ENCODE measurements at places on chromosomes 11 and 22.

GRCh38 chr22:26170795-26171580 is 1.7 kb downstream of the SEZ6L start:
- DNase-seq, result no peak

- DNase-seq, result no peak
These were observed 18.4 kb downstream of the TBCEL start for GRCh38 chr11:121042296-121042695.

GRCh38 chr11:65102142-65103095 is 6.4 kb downstream of the VPS51 start:
- no peak for DNase-seq

DNA sequence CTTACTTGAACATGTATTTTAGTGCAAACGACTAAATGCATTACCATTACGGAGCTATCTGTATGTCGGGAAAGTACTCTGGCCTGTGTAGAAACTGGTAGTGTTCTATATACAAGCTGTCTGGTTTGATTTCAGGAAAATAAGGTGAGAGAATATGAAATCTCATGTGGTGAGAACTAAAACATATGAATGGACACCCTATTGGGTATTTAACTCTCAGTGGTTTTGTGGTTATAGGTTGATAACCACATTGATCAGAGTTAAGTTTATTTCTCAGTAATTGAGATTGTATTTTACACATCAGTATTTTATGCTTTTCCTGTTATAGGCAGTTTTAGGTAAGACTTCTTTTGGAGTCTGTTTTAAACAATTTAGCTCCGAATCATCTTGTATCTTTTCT is 10.4 kb downstream of the ANO5 start:
- no peak for DNase-seq

DNA sequence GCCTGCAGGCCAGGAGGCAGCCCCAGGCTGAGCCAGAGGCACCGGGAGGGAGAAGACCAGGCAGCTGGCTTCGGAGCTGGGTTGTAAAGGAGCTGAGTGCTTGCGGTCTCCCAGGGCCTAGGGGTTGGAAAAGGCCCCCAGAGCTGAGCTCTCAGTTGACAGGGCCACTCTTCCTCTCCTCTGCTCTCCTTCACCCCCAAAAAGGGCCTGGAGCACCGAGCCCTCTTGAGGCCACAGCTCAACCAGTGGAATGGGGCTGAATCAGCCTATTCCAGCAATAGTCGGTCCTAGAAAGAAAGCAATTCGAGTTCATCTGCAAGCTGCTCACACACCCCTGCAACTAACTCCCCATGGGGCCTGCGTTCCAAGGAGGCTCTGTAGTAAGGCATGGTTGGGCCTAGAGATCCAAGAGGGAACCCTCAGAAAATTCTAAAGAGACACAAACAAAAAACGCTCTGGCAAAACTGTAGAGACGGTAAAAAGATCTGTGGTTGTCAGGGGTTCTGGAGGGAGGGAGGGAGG is 205.0 kb downstream of the BUD13 start:
- no peak for DNase-seq

GRCh38 chr22:46193898-46194310 is 43.6 kb downstream of the PPARA start:
- DNase-seq, result no peak

- DNase-seq, result no peak
These were observed 47.5 kb upstream of the RASSF10 start for GRCh38 chr11:12961615-12962014.

- no peak for DNase-seq
These were observed 20.8 kb upstream of the PICALM start for GRCh38 chr11:86089659-86090058.

DNA sequence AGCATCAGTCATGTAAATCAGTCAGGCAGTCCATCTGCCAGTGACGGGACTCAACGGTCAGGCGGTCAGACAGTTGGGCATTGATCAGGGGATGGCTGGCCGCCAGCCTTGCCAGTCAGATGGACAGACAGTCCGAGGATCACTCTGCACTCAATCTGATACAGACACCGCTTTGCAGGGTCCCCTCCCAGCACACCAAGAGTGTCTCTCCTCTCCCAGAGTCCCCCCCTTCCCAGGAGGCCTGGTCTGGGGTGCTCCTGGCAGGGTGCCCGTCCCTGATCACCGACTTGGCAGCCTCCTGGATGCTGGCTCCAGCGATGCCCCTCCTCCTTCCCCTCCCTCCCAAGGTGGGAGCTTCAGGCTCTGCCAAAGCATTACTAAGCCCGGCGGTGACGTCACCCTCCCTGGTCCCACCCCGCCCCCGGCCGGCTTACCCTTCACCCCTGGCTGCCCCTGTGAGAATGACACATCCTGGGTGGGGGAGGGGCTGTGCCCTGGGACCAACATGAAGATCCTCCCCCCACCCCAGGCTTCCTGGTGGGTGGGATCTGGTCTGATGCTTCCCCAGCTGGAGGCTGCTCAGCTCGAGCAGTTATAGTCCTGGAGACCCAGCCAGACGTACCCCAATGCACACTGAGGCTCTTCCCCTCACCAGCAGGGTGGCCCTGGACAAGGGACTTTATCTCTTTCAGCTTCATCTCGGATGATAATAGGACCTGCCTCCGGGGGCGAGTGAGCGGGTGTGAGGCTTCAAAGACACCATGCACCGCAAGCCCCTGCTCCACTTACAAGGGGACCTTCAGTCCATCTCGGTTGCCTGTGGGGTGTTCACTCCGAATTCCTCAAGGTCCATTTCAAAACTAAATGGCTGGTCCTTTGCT is 69.2 kb downstream of the CD82 start:
- DNase-seq, result no peak

- DNase-seq, result peak; percentile 35
These were observed 30.9 kb upstream of the PARVB start for GRCh38 chr22:43993072-43993760.

DNA sequence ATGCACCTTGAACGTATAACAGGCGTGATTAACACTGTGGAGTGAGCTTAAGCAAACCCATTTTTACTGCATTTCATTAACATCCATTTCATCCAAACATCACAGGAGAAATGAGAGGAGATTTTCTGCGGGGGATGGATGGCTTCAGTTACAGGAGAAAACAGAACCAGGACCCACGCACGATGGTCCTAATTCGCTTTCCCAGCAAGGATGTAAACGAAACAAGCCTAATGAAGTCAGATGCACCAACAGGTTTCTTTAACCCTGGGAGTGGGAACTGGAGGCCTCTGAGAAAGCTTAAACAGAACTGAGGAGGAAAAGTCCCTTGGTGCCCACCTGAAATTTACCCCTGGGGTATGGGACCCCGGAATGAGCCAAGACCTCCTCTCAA is 2.7 kb downstream of the CADM1 start:
- DNase-seq, result no peak

DNA sequence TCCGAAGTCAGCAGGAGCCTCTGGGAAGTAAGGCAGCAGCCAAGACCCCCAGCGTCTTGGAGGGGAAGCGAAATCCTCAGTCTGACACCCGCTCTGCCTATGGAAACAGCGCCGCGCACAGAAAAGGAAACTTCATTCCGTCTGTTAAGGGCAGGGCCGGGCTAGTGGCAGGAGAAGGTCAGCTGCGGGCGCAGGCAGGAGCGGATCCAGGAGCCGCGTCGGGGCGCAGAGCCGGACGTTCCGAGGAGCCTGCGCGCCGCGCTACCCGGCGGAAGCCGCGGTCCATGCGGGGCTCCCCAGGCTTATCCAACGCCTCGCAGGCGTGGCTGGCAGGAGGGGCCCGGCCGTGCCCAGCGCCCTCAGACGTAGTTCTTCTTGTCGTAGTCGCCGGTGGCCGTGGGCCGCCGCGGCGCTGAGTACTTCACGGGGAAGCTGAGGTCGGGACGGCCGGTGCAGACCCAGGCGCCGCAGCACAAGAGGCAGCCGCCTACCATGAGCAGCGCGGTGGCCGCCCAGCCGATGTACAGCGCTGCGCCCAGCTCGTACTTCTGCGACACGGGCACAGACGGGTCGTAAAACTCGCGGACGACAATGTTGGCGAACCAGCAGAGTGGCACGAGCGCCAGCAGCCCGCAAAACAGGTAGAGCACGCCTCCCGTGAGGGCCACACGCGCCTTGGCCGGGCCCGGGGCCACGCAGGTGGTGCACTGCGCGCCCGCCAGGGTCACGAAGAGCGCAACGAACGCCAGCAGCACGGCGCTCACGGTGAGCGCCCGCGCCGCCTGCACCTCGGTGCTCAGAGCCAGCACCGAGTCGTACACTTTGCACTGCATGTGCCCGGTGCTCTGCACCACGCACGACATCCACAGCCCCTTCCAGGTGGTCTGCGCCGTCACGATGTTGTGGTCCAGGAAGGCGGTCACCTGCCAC is 705 bp downstream of the CLDN5 start:
- no peak for DNase-seq

DNA sequence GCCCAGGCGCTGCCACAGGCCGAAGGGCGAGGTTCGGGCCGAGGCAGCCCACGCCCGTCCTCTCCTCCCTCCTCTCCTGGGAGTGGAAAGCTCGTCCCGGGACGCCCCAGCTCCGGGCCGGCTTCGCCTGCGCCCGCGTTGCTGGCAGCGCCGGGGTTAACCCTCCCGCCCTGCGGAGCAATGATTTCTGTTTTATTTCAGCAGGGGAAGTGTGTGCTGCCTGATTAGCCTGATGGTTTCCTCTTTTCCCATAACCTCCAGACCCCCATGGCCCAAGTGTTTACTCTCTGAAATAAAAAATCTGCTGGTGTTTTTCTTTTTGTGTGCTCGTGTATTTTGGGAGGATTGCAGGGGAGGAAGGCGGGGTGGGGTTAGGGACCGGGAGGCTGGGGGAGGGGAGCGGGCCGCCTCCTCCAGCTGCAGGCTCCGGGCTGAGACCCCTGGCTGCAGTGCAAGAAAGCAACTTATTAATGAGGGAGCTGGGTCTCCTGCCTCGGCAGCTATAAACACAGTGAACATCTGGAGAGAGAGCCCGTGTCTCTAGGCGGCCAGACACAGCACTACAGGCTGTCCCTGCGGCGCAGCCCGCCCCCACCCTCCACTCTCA is 38.6 kb downstream of the ETS1 start:
- no peak for DNase-seq

DNA sequence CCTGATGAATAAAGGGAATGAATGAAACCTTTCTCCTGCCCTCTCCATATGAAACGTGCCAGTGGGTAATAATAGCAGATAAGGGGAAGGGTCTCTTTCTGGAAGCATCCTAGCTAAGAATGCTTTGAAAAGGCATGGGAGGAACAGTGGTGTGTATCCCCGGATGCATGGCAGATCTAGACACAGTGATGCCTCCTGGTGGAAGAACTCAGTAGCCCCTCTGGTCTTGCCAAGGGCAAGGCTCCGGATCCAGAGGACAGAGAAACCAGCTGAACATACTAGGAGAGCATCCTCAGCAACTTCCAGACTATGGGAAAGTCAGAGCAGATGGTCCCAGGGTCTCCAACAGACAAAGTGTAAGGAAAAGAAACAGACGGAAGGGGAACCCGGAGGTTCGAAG is 6.4 kb downstream of the BAIAP2L2 start:
- DNase-seq, result no peak

DNA sequence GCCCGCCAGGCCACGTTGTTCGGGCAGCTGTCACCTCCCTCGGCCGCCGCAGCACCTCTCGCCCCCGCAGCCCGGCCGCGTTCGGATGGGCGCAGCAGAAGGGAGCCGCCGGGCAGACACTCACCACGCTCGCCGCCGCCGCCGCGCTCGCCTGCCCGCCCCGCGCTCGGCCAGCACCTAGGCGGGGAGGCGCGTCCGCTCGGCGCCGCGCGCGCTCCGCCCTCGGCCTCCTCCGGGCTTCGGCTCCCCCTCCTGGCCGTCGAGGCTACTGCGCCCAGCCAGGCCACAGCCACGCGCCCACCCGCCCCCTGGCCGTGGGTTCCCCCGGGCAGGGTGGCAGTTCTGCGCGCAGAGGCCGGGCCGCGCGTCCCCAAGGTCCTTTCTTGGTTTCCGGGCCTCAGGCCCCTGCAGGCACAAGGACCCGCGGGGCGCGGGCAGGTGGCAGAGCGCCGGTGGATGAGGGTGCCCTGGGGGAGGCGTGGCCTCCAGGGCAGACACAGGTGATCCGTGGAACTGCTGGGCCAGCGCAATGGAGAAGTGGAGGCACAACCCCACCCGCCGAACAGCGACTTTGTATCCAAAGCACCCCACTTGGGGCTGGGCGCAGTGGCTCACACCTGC is at the start of gene SLC25A22:
TSS of gene SLC25A22 (minus strand) at position 189 of the 621 bp plus-strand sequence. CDS start 3,275 bp downstream, outside the sequence.
- DNase-seq, result peak; percentile 80

DNA sequence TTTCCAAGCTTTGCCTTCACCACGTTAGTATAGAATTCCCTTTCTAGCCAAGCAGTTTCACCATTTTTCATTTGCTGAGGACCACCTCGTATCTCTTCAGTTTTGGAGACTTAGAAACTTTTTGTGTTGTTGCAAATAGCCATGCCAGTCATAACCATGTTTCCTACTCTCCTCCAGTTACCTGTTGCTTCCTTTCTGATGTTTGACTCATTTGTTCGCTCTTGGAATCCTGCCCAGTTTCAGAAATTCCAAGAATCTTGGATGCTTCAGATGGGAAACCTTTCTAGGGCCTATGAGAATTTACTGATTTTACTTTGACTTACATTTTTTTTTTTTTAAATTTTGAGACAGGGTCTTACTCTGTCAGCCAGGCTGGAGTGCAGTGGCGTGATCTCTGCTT is 65.4 kb downstream of the PPP6R3 start:
- no peak for DNase-seq

DNA sequence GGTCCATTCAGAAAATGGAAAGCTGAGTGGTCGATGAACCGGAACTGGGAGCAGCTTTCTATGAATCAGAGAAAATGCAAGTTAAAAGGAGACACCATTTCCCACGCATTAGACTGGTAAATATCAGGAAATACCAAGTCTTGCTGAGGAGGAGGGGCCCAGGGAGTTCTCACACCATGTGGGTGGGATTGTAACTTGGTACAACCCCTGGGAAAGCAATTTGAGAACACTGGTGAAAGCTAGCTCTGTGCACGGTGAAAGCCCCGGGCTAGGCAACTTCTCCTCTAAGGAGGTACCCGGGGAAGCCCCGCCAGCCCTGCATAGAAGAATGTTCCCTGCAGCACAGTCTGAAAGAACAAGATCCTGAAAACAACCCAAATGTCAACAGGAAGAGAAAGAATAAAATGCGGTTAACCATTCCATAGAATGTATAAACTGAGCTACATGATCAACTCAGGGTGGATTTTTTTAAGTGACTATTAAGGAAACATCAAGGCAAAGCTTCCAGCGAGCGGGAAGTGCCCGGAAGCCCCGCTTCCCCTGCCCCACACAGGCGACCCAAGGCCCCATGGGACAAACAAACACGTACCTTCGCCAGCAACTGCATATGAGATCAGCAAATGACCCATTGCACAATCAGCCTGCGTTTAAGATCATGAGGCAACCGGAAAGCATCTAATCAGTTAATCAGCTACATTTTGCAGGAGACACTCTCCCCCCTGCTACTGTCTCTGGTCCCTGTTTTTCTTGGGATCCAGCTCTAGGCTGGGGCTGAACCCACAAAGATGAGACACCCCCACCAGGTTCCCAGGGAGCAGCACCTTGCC is 11.3 kb downstream of the SHANK2 start:
- no peak for DNase-seq

GRCh38 chr11:120172054-120172911 is 34.4 kb upstream of the TRIM29 start:
- no peak for DNase-seq

Data from stimulated activated CD4-positive, alpha-beta T cell treated with anti-CD3 and anti-CD28 coated beads, Interleukin-15, amount 100 ng/mL, for 1 hour (primary cell).